ENCODE measurements at places on chromosomes 11 and 22.

DNA sequence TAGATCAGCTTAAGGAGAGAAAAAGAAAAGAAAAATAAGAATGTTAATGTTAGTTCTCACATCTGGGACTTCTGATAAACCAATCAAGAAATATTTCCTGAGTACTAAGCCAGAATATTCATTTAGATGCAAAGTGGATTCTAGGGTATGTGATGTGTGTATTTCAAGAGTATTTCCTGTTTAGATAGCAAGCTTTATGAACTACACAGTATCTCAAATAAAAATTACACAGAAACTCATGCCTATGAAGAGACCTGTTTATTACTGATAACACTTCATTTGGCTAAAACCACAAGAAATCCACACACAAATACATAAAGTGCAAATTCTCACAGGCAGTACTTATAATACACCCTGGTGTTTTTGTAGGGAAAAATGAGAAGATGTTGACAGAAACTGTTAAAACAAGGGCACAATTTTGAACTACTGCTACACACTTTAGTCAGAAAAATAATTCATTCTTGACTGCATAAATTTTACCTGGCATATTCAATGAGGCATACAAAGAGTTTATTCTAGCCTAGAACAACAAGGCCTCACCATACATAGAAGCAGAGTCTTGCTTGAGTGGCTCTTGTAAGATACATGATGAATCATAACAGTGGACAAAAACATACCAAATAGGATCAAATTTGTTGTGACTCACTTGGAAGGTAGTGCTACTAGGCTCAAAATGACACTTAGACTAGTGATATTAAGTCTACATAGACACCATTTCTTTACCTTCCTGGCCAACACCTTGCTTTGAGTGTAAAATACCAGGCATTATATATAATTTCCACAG, 18.8 kb upstream of the P4HA3 start:
- DNase-seq = no peak

GRCh38 chr22:27495325-27495724, 306.2 kb downstream of the MN1 start:
- no peak for DNase-seq

DNA sequence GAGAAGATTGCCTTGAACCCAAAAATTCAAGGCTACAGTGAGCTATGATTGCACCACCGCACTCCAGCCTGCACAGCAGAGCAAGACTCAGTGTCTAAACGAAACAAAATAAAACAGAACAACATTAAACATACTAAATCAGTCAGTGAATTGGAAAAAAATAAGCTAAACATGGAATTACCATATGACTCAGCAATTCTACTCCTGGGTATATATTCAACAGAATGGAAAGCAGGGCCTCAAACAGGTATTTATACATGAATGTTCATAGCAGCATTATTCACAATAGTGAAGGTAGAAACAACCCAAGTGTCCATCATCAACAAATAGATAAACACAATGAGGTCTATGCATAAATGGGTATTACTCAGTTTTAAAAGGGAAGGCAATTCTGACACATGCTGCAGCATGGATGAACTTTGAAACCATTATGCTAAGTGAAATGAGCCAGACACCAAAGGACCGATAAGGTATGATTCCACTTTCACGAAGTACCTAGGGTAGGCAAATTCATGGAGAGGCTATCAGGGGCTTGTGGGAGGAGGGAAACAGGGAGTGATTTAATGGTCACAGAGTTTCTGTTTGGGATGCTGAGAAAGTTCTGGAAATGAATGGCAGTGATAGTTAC, 15.5 kb downstream of the NTM start:
- no peak for DNase-seq

DNA sequence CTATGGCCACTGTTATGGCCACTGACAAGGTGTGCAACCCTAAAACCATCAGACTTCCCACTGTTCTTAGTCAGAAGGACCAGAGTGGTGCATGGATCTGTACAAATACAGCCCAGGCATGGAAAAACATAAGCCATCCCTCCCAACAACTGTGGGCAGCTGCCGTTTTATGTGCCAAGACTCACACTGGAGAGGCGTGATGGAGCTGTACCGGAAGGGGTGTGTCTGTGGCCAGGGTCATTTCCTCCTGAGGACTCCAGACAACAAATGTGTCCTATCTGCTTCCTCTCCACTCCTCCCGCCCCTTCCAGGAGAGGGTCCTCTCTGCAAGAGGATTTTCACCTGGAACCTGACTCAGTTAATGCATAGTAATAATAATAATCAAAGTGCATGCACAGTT, 29.5 kb downstream of the KCNJ1 start:
- no peak for DNase-seq

DNA sequence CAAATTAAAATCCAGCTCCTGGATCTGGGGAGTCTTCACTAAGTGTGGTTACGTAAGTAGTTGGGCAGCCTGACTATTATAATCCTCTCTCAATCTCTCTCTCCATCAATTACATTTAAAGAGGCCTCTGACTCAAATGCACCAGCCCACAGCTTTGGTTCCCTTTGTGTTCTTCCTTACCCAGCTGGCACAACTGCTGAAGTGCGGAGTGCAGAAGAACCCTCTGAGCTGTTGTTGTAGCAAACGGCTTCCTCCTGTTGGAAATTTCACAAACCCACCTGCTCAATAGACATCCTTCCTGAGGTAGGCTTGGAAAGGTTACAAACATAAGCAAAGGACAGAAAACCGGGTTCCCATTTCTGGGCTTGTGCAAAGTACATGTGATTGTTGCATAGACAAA, 17.0 kb upstream of the SORL1 start:
- no peak for DNase-seq
